ENCODE measurements at places on chromosomes 6 and 20.

- no peak for DNase-seq
Observed at GRCh38 chr20:20992686-20993360, 113.3 kb downstream of the LINC00237 start.

DNA sequence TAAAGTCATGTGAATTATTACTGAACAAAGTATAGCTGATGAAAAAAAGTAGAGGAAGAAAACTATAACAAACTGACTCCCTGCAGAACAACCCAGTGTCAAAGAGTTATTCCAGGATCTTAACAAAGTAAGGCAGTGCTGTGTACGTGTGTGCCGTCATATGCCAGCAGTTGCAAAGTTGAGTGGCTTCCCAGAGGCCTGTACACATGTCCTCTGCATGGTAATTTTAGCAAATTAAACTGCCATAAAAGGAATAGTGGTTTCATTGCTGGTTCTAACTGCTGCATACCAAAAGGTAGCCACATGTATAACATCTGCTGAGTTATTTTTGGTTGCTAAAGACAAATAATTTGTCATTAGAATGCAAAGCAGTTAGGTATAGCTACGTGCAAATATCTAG, 44.8 kb downstream of the RIPOR2 start:
- no peak for DNase-seq

DNA sequence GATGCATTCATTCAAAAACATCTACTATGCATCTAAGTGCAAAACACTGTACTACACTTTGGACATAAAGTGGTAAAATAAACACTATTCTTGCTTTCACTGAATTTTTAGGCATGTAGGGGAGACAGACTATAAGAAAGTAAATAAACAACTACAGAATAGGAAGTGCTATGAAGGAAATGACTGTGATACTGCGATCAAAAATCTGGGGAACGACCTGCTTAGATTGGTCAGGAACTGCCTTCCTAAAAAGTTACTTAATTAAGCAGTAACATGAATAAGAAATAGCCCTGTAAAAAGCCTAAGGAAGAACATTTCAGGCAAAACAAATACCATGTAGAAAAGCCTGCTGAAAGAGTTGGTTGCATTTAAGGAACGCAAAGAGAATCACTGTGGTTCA, 50.6 kb downstream of the HACE1 start:
- DNase-seq: no peak

DNA sequence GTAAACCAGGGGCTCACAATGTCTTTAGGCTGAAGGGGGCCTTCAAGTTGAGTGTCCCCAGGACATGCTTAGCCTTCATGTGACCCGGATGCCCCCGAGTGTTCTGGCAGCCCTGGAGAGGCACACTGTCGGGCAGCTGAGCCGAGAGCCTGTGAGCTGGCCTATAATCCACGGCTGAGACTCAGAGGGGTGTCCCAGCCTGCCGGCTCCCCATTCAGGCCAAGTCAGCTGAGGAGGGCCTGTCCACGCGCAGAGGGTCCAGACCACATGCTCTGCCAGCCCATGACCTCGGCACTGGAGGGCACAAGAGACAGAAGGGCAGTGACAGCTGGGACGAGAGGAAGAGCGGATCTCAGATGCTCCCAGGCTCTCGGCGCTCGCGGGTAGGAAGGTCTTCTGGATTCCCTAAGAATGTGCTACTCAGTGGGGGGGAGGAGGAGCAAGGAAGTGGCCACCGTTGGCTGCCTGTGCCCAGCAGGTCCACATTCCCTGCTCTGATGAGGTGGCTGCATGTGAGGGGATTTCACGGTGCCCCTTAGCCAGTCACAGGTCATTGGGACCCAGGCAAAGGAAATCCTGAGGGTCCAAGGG, 224.7 kb downstream of the NRN1 start:
- no peak for DNase-seq

DNA sequence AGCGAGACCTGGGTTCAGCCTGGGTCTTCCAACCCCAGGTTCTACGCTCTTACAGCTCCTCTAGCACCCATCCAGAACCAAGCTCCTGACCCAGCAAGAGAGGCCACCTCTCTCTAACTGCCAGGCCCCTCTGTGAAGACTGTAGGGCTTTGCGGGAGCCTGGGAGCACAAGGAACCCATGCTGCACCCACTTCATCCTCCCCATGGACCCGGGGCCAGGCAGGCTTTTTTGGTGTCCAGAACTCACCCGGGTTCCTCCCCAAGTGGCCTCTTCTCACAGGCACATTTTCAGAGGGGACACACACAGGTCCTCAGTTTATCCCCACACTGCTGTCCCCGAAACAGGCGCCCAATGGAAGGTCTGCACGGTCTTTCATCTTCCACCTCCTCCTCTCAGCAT, 145.9 kb downstream of the SYNDIG1 start:
- DNase-seq: no peak

DNA sequence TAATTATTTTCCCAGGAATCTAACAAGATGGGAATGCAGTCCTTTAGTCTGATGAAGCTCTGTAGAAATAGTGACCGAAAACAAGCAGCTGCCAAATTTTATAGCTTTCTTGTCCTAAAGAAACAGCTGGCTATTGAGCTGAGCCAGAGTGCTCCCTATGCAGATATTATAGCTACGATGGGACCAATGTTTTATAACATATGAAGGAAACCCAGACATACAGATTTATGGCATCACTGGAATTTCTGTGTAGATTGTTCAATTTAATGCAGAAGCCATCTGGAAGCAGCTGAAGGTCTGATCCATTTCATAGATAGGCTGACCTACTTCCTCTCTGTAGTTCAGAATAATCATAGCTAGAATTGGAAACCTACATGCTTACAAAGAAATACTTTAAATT, 11.8 kb upstream of the SNPH start:
- DNase-seq: no peak

DNA sequence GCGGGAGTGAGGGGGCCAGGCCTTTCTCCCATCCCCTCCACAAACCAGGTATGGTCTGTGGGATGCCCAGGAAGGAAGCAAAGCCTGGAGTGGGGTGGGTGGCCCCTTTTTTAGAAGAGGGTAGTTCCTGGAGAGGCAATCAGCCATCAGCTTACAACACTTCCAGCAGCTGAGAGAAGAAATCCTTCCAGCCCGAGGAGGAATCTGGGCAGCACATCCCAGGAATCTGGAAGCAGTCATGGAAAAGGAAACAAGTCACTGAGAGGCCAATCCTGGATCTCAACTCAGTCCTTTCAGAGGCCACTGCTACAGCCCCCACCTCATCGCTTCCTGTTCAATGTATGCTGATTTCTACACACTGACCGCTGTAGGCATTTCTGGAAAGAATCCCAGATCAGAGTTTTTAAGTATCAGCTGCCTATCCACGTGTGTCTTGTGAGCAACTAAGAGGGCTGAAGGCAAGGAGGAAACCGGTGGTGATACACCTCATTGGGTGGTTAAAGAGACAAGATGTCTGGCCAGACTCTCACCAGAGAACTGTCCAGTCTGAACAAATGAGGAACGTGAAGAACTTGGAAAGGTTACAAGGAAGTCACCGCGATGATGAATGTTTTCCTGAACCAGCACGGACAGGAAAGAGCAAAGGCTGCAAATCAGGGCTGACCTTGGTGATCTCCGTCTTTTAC, 92.9 kb upstream of the SHLD1 start:
- DNase-seq: no peak

- DNase-seq: no peak
Observed at GRCh38 chr6:142726616-142727015, 218.4 kb downstream of the HIVEP2 start.

GRCh38 chr6:134956676-134957075, 6.8 kb upstream of the ALDH8A1 start:
- DNase-seq: no peak

GRCh38 chr6:87393026-87393622, 14.6 kb upstream of the CFAP206 start:
- no peak for DNase-seq

DNA sequence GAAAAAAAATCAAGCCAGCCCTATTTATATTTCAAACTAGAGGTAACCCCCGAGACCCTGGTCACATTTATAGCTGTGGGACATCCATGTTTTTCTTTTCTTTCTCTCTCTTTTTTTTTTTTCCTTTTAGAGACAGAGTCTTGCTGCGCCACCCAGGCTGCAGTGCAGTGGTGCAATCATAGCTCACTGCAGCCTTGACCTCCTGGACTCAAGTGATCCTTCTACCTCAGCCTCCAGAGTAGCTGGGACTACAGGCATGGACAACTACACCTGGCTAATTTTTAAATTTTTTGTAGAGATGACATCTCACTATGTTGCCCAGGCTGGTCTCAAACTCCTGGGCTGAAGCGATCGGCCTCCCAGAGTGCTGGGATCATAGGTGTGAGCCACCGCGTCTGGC, 12.1 kb downstream of the MAVS start:
- no peak for DNase-seq

DNA sequence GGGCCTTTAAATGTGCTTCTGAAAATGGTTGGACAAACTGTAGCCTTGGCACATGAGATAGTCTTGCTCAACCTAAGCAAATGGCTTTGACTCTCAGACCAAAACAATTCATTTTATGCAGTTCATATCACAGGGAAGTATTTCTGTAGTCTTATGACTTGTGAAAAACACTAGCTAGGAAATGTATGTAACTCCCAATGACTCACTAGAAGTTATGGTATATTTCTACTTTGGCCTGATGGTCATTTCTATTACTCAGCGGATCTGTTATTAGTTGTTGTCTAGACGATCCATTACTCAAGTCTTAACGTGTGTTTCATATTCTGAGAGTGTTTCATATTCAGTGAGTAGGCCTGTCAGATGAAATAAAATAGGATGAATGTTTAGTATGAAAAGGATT, 1333.5 kb downstream of the KHDRBS2 start:
- DNase-seq: no peak

DNA sequence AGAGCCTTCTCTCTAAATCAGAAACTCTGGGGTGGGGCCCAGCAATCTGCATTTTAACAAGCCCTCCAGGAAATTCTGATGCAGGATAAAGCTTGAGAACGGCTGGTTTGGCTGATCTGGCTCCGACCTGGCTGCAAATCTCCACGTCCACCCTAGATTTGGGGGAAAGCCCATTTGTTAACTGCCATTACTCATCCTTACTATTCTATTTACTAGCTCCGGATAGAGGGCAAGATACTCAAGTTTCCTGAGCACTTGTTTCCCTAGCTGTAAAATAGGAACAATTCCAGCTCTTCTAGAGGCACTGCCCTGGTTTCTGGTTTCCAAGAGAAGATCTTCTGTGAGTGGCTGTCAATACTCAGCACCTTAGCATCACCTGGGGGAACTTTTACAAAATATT, 44.4 kb downstream of the DAAM2 start:
- no peak for DNase-seq

GRCh38 chr20:49315580-49315979, 37.7 kb upstream of the ZNFX1 start:
- DNase-seq: no peak

Measured in effector CD8-positive, alpha-beta T cell (primary cell).